Small intestine (tissue), 16 donors: ENCODE measurements at places on chromosomes 7 and 10. TPM values are rescaled to one million over a fixed set of nuclear protein-coding genes. Genes with fewer than 3 reads are reported as not detected.

The UNC5B gene
- polyA plus RNA-seq: 0.27 TPM

The AZGP1 gene
- polyA plus RNA-seq: 8.3 TPM

The NEBL gene
- polyA plus RNA-seq: 1.5 TPM

The TAS2R16 gene
- not detected for polyA plus RNA-seq

The SLC26A3 gene
- polyA plus RNA-seq: 295 TPM

The SLC18A3 gene
- polyA plus RNA-seq: 2.7 TPM

The DPYSL4 gene
- polyA plus RNA-seq: 1.2 TPM

The CPXM2 gene
- polyA plus RNA-seq: 5.6 TPM

The METTL2B gene
- polyA plus RNA-seq: 7.4 TPM

The SPDYE1 gene
- not detected for polyA plus RNA-seq

The GTF2I gene
- 25.9 TPM for polyA plus RNA-seq

The NRCAM gene
- polyA plus RNA-seq: 2.3 TPM

The BZW2 gene
- 30.5 TPM for polyA plus RNA-seq

The PDGFA gene
- polyA plus RNA-seq: 26.5 TPM

The SPOCK2 gene
- 2.2 TPM for polyA plus RNA-seq

The SLC29A4 gene
- polyA plus RNA-seq: 5.0 TPM

The AEBP1 gene
- 10.6 TPM for polyA plus RNA-seq

The SPACDR gene
- polyA plus RNA-seq: not detected

The NUTM2B gene
- polyA plus RNA-seq: 0.13 TPM

The FAM13C gene
- polyA plus RNA-seq: 3.0 TPM

The PAOX gene
- polyA plus RNA-seq: 40.8 TPM

The IFRD1 gene
- 41.9 TPM for polyA plus RNA-seq
